ENCODE measurements at places on chromosomes 16 and 17. TPM values are rescaled to one million over a fixed set of nuclear protein-coding genes. Genes with fewer than 3 reads are reported as not detected.

GRCh38 chr17:38584350-38584925, 21.3 kb downstream of the SRCIN1 start:
- DNase-seq = no peak

DNA sequence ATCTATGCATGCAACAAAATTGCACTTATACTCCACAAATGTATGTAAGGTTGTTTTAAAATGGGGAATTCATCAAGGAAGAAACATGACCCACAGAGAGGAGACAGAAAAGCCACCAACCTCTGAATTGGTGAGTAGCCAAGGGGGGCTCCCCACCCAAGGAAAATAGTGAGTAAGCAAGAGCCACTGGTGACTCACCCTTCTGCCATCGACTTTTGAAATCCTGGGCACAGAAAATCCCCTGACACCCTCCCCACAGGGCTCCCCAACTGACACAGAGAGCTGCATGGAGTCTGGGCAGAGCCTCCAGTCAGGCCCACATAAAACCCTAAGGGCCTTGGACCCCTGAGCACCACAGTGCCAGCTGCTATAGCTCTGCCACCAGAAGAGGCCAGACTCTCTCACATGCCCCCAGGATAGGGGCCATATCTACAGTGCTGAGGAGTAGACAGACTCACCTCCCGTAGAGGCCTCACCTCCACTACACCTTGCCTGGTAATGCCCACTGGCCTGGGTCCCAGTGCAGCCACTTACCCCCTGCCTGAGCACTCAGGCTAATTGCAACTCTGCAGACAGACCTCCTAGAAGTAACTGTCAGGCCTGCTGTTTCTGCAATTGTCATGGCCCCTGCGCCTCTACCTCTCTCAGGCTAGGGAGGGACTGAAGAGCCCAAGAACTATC, 244.7 kb upstream of the WSB1 start:
- no peak for DNase-seq

GRCh38 chr17:75105126-75106080, 4.4 kb upstream of the ARMC7 start:
- peak; percentile 48 for DNase-seq

GRCh38 chr17:35809855-35810461, 674 bp downstream of the TAF15 start:
- no peak for DNase-seq

GRCh38 chr16:5393070-5393469, 295.5 kb upstream of the EEF2KMT start:
- no peak for DNase-seq

- no peak for DNase-seq
Measured at GRCh38 chr16:58026139-58026704, 668 bp downstream of the MMP15 start.

DNA sequence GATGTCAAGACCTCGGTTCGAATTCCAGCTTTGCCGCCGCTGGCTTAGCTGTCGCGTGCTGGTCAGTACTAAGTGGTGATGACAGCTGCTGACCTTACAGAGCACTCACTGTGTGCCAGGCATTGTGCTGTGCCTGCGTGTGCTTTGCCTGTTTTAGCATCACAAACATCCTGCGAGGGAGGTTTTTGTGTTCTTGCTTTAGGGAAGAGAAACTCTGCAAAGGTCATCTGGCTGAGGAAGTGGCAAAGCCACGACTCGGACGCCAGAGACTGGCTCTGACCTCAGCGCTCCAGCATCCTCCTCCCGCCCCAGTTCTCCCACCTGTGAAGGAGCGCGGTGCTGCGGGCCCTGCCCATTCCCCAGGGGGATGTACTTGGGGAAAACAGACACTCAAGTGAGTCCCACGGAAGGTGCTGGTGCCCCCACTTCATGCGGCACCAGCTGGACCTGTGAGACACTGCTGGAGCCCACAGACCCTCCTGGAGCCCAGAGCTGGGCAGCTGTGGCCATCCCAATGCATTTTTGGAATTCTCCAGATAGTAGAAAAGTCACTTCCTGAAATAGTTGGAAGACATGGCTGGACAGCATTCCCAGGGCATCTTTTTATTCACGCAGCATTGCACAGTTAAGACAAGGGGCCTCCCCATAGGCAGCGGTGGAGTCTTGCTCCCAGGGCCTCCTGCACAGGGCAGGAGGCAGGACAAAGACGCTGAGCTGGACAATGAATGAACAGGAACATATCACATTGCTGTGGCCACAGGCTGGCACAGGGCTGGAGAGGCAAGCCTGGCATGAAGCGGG, 20.0 kb upstream of the HERPUD1 start:
- DNase-seq = no peak

- DNase-seq = peak; percentile 54
Measured at GRCh38 chr17:77322514-77323412, 182.0 kb downstream of the SEC14L1 start.

DNA sequence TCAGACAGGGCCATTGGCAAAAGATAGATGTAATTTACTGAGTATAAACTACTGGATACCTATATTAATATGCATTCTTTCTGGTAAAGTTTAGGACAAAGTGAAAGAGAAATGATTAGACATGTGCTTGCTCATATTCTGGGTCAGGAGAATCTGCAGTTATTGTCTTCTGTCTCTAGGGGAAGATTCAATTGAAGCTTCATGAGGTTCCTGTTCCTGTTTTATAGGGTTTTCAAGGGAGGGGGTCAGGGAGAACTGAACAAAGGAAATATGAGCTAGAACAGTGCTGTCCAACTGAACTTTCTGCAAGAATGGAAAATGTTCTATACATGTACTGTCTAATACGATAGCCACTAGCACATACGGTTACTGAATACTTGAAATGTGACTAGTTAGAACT, 59.3 kb upstream of the CORO6 start:
- DNase-seq = no peak

GRCh38 chr16:8740775-8741355, 56.6 kb downstream of the TMEM186 start:
- no peak for DNase-seq

DNA sequence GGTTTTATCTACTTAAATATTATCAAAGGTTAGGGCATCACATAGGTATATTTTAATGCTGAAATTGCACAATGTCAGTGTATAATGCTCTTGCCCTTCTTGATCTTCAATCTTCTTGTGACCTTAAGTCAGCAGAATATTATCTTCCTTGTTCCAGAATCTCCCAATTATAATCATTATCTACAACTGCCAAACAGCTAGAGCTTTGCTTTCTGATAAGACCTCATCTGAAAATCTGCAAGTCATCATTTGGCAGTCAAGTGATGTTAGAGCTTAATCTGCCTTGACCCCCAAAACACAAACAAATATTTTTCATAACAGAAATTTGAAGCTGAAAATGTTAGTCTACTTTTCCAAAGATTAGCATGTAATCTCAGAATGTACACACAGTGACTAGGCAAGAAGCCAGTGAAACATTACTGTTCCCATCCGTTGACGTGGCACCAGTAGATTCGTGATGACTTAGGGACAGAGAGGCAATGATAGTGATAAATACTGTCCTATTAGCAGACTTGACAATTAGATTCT, 19.8 kb downstream of the REXO5 start:
- no peak for DNase-seq

DNA sequence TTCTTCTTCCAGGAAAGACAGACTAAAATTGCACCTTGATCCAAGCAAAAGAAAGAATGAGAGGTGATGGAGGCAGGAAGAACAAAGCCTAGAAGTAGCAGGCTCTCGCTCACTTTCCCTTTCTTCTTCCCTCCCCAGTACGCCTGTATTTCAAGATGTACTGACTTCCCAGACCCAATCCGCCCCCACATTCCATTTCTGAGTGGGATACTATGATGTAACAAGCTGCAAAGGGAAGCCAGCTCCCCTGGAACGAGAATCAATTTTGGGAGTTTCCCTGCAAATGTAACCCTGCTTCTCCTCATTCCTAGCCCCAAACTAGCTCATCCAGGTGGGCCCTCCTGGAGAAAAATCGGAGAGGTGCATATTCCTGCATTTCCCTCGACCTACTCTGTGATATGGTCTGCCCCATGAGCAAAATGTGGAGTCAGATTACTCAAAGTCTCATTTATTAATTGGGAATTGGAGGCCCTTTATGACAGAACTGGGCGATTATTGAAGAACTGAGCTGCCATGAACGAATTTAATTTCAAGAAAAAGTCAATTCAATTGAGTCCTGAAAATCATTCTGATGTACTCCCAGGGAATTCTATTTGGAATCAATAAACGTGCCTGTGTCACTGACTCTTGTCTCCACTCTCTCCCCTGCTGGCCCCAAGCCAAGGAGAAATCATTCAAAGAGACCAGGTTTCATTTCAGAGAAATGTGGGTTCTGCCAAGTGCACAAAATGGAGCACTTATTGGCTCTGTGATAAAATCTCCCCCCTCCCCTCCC, 398.9 kb downstream of the SHISA9 start:
- DNase-seq = no peak

- no peak for DNase-seq
Measured at GRCh38 chr16:1874854-1875253, 2.9 kb upstream of the MEIOB start.

GRCh38 chr17:47243737-47244598, 9.7 kb upstream of the ITGB3 start:
- no peak for DNase-seq

DNA sequence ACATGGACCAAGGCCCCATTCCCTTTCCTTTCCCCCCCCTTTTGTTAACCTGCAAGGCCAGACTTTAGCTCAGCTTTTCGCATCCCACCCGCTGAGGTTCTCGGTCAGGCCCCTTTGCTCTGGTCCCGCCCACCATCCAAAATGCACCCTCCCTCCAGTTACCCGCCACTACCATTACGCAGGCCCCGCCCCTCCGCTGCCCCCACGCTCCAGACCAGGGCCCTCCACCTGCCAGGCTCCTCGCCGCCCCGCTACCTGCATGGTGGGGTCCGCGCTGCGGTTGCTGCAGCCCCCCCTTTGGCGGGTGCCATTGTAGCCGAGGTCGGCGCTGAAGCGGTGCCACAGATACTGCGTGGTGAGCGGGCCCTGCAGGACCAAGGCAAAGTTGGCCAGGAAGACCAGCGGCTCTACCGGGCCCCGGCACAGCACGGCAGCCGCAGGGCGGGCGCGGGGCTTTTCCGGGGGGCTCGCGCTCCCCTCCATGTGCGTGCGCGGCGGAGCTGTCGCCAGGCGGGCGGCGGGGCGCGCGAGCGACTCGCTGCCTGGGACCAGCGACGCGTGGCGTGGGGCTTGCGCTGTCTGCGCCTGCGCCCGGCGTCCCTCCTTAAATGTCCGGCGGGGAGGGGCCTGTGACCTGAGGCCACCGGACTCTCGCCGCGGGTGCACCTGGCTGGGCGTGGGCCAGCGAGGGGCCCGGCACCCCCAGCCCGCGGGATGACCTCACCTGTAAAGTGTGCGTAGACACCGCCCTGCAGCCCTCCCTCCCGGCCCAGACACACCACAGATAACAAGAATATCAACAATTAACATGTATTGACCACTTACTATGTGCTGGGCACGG, at the start of gene SLC46A1:
Gene SLC46A1 (minus strand): TSS at position 581 of the 841 bp plus-strand sequence. CDS start 98 bp downstream, at position 483.
- no peak for DNase-seq

GRCh38 chr16:4213737-4214136, 28.1 kb downstream of the SRL start:
- no peak for DNase-seq

GRCh38 chr17:47622180-47622549, 27.6 kb upstream of the KPNB1 start:
- DNase-seq = no peak

- no peak for DNase-seq
Measured at GRCh38 chr16:69498926-69499325, 66.8 kb upstream of the NFAT5 start.

- DNase-seq = no peak
Measured at GRCh38 chr17:64732336-64733006, 70.4 kb upstream of the SMURF2 start.

DNA sequence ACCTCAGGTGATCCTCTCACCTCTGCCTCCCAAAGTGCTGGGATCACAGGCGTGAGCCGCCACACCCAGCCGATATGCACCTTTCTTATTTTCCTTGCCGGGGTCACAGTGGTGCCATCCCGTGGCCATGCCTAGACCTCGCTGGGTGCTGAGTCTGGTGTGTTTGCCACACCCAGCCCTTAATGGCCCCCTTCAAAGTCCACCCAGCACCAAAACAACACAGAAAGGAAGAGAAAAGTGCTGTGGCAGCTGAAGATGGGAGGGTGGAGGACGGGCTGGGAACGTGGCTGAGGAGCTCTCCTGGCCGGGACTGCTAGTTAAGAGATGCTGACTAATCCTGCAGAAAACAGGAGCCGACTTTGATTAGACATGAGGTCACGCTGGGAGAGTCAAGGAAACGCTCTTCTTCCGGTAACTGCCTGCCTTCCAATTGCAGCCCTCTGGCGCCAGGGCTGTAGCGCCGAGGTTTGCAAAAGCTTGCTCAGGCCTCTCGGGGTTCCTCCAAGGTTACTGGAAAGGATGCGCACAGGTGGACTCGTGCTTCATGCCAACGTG, 10.9 kb downstream of the SLC43A2 start:
- DNase-seq = peak; percentile 75

Gene FLOT2
- total RNA-seq = 80.4 TPM

Gene SRCIN1
- 0.07 TPM for total RNA-seq

Gene NPW
- total RNA-seq = 0.46 TPM

Gene GAS2L2
- total RNA-seq = not detected

Gene NPIPA7
- total RNA-seq = 0.78 TPM

Gene SLC47A2
- not detected for total RNA-seq

Gene GPR139
- not detected for total RNA-seq

Gene VTN
- total RNA-seq = 0.46 TPM

Gene OTOA
- total RNA-seq = not detected

Gene CD300E
- not detected for total RNA-seq

Gene EPOP
- 2.6 TPM for total RNA-seq

Gene FADS6
- total RNA-seq = not detected

Gene KRTAP4-4
- total RNA-seq = not detected

Gene KRT15
- 3.4 TPM for total RNA-seq

Gene KRT9
- not detected for total RNA-seq

Gene C17orf78
- total RNA-seq = not detected
